ENCODE measurements at places on chromosomes 4 and X. TPM values are rescaled to one million over a fixed set of nuclear protein-coding genes. Genes with fewer than 3 reads are reported as not detected.

Gene CD99
- 46.9 TPM for total RNA-seq

Gene MAGEC2
- total RNA-seq: not detected

- no peak for DNase-seq
Measured at GRCh38 chr4:165814256-165815020, 58.6 kb upstream of the TLL1 start.

- no peak for DNase-seq
Measured at GRCh38 chrX:47158131-47158530, 13.1 kb downstream of the RBM10 start.

DNA sequence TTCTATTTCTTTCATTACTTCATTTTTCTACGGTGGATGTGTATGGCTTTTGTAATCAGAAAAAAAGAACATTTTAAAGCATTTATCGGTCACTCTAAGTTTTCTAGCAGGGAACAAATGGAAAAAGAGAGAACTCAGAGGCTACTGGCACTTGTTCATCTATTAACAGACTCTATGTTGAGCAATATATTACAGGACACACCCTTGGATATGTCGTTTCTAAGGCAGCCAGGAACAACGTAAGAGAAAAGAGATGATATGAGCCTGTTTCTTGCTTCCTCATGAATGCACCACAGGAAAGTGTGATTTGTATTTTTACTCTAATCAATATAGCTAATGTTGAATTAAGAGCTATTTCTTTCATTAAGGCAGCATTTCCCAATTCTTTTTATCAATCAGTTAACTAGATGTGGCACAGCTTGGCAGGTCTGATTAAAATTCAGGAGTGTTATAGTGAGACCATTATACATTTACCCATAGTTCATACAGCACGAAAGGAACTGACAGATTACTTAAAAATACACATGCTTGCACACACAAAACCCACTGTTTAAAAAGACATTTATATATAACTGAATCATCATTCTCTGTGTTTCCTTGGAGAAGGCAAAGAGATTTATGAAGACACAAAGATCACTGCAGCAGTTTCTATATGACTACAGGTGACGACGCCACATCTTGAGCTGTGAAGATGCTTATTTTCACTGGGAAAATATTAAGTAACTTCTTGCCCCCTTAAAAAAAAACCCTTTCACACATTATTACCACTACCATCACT lies 13.0 kb downstream of the RAB9B start:
- DNase-seq: no peak

- no peak for DNase-seq
Measured at GRCh38 chrX:11398785-11399184, 105.6 kb downstream of the AMELX start.

DNA sequence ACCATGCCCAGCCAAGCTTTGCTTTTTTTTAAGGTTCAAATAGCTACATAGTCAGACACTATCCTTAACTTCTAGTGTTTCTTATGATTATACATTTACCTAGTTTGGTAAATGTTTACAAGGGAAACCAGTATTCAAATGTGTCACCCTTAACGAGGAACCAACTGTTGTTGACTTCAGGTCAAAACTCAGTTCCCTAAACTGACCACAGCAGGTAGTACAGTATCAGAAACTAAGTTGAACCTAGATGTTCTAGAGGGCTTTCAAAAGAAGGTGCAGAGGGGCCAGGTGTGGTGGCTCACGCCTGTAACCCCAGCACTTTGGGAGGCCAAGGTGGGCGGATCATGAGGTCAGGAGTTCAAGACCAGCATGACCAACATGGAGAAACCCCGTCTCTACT lies 11.3 kb downstream of the GPC4 start:
- DNase-seq: no peak

- DNase-seq: no peak
Measured at GRCh38 chrX:57583477-57583876, 8.3 kb upstream of the ZXDB start.

DNA sequence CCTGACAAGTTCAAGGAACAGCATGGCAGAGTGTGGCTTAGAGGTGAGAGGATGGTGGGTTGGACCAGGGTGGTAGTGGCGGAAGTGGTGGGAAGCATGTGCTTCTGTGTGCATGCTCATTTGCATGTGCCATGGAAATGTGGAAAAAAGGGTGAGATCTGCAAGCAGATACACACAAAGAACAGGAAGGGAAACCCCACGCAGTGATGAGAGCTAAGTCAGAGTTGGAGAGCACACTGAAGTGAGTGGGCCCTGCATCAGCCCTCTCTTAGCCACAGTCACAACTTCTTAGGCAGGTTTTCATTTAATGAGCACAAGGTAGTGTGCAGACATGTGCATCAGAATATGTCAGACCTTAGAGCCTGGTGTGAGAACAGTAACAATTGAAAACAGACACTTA lies 483.8 kb downstream of the AFF2 start:
- no peak for DNase-seq

GRCh38 chr4:56448301-56448700 lies 12.2 kb downstream of the PAICS start:
- no peak for DNase-seq

DNA sequence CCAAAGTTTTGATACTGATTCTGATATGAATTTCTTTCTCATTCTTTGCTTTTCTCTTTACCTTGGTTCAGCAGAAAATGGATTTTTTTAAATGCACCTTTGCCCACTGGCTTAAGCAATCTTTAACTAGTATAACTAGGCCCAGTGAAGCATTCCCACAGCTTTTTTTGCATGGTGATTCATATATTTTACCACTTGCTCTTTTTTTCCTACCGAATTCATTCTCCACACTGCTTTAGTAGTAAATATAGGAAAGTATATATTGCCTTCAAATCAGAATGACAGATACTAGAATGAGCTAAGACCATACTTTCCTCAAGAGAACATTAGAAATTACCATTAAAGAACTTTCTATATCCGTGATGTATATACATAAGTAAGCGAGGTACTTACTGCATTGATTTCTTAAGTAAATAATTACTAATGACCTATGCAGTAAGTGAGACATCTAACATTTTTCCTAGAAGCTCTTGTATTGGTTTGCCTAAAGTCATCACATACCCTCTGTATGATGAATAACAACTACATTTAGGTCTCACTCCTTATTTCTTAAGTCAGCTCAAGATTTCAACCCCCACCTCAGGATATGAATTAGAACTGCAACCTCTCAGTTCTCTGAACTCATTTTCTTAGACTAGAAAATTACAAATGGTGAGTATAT lies 44.2 kb downstream of the SLC4A4 start:
- no peak for DNase-seq

DNA sequence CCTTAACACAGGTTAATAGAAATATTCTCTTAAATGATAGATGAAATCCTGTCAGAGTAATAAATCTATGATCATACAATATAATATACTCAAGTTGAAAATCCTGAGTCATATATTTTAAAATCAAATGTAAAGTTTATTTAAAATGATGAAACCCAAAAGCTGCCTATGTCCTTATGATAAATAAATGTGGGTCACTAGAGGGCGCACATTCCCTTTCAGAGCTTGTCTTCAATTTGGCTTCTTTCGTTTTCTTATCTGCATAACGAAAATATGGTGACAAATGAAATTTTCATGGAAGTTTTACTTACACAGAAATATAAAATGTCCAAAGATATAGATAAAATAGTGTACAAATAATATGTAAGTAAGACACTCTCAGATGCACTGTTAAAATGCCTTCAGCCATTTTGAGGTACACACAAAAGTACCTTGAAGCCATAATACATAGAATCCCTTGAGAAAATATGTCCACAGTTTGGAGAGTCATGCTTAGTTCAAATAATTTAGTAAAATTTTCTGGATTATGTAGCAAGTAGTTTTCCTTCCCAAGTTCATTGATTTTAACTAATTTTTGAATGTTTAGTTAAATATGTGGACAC lies 680.4 kb downstream of the DMD start:
- DNase-seq: no peak
